Pancreas (tissue), 10 donors: ENCODE measurements at places on chromosomes 2 and 18.

DNA sequence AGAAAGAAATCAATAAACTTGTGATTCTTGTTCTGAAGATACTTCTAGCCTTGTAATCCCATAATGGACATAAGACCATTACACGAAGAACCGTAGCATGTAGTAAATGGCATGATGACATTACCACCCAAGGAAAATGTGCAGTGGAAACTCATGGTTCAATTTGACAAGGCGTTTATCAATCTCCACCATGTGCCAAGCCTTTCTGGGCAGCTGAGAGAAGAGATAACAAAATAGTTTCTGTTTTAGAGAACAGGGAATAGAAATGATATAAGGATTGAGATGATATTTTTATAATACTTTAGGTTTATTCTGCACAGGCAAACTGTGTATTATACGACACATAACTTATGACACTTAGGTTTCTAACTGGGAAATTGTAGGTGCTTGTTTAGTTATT, 19.2 kb downstream of the ABI2 start:
- no peak for DNase-seq

- DNase-seq = no peak
These were observed 43.1 kb downstream of the PELI1 start for GRCh38 chr2:64101141-64101591.

GRCh38 chr18:72672364-72673184, 128.4 kb upstream of the CBLN2 start:
- DNase-seq = no peak

DNA sequence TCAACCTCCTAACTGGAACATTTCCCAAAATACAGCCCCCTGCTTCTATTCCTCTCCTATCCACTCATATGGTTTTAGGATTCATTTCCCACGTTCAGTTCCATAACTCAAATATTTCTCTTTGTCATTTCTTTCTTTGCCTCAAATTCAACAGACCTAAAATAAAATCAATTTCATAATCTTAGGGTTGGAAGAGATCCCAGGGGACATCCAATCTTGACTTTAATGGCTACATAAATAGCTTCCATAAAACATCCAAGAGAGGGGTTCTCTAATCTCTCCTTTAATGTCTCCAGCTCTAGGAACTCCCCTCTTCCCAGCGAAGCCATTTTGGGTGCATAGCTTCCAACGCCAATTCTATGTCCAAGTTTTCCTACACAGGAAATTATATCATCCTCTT, 33.8 kb downstream of the RBKS start:
- no peak for DNase-seq

- no peak for DNase-seq
These were observed 21.9 kb upstream of the NCOA1 start for GRCh38 chr2:24469148-24469650.

- no peak for DNase-seq
These were observed 221.7 kb downstream of the SOX11 start for GRCh38 chr2:5913711-5914395.

- DNase-seq = no peak
These were observed 324.1 kb upstream of the KCNJ3 start for GRCh38 chr2:154374416-154374815.

DNA sequence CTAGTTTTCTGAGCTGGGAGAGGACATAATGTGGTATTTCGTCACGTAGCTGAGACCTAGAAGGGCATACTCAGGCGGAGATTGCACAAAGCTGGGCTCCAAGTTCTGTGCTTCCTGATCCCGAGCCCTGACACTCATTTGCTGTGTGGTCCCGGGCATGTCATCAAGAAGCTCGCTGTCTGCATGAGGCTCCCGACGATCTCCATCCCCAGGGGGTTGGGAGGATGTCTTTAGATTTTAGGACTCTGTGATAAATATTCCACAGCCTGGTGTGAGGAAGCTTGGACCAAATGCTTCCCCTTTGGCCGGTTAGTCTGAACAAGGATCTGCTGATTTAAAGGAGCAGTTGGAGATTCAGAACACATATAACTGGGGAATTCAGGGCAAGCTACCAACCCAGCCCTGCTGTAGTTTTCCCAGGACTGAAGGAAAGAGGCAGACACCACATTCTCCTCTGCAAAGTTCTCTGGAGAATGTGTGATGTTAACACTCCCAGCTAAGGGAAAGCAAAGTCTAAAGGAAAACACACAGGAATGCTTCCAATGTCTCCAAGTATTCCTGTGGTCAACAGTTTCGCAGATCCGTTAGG, 2.3 kb downstream of the KCNE4 start:
- DNase-seq = no peak

GRCh38 chr18:61917818-61918217, 25.0 kb upstream of the RNF152 start:
- DNase-seq = no peak
